Stimulated activated CD8-positive, alpha-beta memory T cell treated with anti-CD3 and anti-CD28 coated beads, Interleukin-12 subunit alpha, Interleukin-12 subunit beta, amount 100 ng/mL, for 1 hour (primary cell): ENCODE measurements at places on chromosomes 13 and 19.

DNA sequence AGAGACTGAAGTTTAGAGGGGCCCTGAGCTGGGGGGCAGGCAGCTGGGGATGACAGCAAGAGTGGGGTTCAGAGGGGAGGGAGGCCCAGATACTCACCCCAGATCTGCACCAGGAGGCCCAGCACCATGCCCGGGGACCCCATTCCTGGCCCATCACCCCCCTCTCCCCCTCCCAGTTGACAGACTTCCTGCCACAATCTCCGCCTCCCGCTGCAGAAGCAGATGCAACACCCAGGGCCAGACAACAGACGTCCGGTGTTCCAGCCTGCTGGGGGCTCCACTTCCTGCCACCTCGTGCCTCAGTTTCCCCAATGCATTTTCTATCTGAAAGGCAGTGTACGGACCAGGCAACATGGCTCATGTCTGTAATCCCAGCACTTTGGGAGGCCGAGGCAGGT, at the start of gene TMIGD2:
Gene TMIGD2, minus strand, starts transcription at position 147 of the 398 bp plus-strand sequence. Its CDS starts 4 bp downstream, at position 143.
- DNase-seq = no peak

DNA sequence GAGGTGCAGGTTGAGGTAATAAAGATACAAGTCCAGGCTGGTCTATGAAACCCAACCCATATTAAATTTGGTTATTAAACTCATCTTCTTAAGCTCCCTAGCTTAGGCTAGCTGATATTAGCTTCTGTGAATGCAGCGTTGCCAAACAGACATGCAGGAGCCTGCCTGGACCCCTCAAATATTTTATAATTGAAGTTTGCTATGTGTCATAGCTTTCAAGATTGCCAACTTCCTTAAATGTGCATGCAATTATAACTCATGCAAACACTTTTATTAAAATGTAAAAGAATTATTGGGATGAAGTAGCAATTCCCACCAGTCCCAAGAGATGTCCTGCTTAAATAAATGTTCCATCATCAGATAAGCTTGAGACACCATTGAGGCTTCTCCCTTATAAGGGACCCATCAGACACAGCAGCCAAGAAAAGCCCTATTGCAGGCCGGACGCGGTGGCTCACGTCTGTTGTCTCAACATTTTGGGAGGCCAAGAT, 51.3 kb downstream of the MBNL2 start:
- no peak for DNase-seq

GRCh38 chr13:42651936-42652641, 78.1 kb downstream of the TNFSF11 start:
- DNase-seq = no peak

- DNase-seq = no peak
Measured at GRCh38 chr19:13329766-13330165, 176.5 kb downstream of the CACNA1A start.

- no peak for DNase-seq
Measured at GRCh38 chr19:16969135-16969534, 57.5 kb downstream of the CPAMD8 start.

DNA sequence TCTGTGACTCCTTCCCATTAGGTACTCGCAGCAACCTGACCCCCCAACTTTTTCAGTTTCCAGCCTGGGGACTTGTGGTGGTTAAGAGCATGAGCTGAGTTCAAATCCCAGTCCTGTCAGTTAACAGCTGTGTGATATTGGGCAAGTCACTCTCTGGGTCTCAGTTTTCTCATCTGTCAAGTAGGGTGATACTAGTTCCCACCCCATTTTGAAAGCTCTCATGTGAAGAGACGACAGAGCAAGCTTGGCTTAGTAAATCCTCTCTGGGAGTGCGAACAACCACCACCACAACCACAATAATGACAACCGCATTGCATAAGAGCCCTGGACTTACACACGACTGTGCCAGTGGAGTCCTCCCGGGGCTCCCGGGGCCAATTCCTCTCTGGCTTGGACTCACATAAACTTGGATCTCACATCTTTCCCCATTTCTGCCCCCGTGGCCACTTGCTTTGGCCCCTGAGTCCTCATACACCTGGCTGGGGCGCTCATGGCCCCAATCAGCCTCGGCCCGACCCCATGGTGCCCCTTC, 454 bp downstream of the BLVRB start:
- DNase-seq = no peak

DNA sequence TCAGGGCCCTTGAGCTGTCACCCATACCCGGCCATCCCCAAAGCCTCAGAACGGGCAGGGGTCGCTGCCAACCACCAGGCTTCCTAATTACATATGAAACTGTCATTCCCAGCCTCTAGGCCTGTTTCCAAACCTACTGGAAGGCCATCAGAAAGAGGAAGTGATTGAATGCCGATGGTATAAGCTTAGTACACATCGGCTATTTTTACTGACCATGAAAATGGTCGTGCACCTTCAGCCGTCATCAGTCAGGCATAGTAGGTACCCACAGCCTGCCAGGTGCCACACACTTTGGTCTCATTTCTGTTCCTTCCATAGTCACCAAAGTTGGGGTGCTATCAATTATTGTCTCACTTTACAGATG, 10.2 kb downstream of the KRI1 start:
- no peak for DNase-seq

DNA sequence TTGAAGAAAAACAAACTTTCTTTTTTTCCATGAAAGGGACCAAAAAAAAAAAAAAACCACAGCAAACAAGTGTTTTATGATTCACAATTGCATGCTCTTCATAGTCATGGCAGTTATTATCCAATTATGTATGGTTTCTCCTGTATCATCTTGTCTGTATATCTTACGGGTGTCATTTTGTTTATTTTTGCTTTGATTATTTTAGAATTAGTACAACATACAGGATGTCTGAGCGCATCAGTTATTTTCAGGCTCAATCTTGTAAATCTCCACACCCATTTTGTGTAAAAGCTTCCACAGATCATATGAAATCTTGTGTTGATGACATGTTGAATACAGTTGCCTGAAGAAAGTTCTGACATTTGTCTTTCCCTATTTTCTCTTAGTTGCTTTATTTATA, 280.3 kb downstream of the KLF5 start:
- DNase-seq = no peak

- DNase-seq = peak; percentile 6
Measured at GRCh38 chr19:35673121-35673804, 6.9 kb downstream of the UPK1A start.

DNA sequence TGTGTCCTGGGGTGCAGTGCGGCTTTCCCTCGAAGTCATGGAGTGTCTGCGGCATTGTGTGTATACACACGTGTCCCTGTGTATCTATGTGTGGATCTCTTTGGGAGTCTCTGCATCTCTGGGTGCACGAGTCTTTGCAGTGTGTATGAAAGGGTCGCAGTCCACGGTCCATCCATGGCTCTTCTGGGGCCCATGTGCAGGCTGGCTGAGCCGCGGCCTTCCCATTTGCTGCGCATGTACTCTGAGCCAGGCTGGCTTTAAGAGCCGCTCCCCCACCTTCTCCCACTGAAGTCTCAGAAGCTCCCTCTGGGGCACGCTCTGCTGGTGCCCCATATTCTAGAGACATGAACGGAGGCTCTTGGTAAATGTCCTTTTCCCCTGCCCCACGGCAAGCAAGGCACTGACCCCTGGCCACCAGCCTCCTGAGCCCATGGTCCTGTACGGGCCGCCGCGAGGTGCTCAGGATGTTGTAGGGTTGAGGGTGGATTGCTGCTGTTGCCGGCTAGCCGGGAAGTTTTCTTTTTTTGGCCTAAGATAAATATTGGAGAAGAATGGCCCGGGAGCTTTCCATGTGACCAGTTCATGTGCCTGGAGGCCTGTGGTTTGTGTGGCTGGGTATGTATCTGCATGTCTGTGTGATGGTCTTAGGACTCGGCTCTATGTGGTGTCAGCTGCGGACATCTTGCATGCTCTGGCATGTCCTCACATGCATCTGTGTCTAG, 31.9 kb downstream of the PAK4 start:
- no peak for DNase-seq

DNA sequence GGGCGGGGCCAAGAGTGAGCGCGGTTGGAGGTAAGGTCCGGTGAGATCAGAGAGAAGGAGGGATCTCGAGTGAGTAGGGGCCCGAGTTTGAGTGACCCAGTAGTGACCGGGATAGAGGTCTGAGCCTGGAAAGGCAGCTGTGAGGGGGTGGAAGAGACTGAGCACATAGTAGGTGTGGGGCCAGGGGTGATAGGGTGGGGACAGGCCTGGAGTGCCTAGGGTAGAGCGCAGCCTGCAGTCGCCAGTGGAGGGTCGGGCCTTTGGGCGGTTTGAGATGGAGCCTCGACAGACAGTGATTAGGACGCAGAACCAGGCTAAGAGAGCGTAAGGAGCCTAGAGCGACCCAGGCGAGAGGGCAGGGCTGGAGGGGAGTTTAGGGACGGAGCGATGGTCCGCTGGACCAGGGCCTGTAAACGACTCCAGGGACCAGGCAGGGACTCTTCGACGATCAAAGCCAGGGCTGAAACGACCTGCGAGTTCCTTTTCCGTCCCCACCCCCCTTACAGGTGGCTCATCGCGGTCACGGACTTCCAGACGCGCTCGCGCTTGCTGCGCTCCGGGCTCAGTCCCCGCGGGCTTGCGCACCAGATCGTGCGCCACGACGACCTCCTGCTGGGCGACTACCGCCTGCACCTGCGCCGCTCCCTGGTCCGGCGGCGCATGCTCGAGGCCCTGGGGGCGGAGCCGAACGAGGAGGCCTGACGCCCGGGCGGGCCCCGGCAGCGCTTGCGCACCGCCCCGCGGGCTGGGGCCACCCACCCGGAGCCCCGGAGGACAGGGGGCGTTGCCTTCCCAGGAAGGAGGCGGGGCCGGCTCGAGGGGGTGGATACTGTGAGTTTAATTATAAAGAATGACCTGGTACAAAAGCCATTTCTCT, 9.4 kb downstream of the C19orf81 start:
- DNase-seq = peak; percentile 30

DNA sequence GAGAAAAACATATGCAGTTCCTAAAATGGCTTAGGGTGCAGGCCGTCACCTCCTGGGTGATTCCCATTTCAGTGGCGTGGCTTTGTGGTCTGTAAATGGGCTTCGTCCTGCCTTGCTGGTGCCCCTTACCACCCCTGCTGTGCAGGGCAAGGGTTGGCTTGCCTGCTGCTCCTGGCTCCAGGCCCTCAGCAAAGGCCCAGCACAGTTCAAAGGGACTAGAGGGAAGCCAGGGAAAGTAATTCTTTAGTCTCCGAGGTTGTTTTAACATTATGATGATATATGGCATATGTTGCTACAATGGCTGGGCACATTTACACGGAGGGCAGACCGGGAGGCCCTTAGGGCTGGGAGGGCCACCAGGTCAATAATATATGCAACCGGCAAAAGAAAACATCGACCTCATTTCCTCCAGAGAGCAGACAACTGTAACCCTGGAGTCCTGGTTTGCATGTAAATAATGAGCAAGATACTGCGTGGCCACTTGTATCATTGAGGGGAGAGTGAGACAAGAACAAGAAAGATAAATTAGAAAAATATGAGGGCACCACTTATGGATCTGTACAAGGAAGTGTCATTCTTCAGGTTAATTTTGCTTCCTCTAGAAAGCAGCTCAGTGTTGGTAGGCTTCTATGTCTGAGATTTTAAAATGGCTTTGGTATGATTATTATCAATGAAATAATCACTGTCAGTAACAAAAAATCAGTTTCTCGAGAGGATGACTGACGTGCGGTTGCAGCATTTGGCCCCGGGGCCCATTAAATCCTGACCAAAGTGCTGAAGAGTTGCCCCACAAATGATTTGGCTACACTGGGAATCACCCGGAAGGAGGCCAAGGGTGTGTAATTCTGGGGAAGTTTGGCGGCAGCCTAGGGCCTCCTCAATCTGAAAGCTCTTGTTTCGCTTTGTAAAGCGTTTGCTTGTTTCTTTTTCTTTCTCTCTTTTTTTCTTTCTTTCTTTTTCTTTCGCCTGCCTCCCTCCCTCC, 32.8 kb upstream of the URI1 start:
- DNase-seq = no peak

GRCh38 chr13:47226516-47226915, 329.7 kb upstream of the HTR2A start:
- DNase-seq = no peak

DNA sequence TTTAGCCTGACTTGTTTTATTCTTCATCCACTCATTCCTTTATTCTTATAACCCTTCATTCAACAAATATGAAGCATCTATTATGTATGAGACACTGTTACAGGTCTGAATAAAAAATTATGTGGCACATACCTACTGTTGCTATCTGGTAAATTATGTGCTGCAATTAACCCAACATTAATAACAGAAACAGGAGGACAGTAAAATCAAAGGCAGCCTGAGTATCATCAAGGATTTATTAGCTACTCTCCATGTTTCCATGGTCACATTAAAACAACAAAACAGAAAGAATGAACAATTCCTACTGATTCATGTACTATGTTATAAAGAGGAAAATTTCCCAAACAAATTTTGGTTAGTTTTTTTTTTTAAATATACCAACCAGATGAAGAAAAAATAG, 43.9 kb downstream of the RAP2A start:
- no peak for DNase-seq

DNA sequence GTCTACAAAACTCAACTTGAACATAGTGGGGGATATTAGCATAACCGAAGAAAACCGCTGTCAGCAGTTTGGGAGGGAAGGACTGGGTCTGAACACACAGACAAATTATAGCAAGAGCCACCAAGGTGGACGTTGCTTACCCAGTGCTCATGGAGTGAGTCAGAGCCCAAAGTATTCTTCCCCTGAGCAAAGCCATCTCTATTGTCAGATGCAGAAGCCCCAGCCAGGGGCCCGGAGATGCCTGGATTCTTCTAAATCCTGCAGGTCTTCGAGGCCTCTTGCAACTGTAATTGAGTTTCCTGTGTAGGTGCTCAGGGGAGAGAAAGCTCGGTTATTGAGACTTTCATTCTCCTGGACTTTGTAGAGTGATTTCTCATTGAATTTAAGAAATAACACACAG, 384.5 kb downstream of the IRS2 start:
- no peak for DNase-seq

GRCh38 chr19:5484398-5485285, 29.4 kb downstream of the ZNRF4 start:
- DNase-seq = no peak

DNA sequence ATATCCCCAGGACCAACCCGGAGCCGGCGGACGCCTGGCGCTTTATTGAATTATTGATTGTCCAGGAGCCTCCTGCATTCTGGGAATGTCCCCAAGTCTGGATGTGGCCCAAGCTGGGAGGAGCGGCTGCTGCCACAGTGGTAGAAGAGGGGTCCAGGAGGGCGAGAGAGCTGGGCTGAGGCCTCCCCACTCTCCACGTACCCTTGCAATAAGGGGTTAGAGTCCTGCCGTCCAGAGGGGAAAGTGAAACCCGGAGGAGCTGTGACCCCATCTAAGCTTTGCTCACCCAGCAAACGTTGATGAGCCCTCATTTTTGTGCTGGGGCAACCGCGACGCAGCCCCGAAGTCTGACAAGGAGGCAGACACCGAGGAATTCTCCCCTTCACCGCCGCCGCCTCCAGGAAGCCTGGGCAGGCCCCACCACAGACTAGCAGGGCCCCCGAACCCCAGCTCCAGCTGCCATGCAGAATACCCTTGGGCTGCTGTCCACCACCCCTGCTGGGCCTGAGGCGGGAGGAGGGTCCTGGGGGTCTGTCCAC, 1.4 kb upstream of the C2CD4C start:
- no peak for DNase-seq

DNA sequence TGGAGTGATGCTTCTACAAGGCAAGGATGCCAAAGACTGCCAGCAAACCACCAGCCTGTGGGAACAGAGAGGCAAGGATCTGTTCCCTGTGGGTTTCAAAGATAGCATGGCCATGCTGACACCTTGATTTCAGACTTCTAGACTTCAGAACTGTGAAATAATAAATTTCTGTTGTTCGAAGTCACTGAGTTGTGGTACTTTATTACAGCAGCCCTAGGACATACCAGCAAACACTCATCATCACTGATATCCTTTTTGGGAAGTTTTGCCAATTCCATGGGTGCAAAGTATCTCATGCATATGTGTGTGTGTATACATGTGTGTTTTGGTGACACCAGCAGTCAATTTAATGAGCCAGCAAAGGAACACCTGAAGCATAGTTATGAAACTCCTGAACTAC, 21.0 kb downstream of the LMO7 start:
- DNase-seq = no peak
